ENCODE measurements at places on chromosomes 1 and 21.

- DNase-seq = no peak
Measured at GRCh38 chr1:77639056-77639455, 43.4 kb downstream of the ZZZ3 start.

- DNase-seq = no peak
Measured at GRCh38 chr1:185080422-185080821, 35.1 kb downstream of the RNF2 start.

GRCh38 chr1:225155555-225155954 lies 226.1 kb downstream of the DNAH14 start:
- peak; percentile 1 for DNase-seq

DNA sequence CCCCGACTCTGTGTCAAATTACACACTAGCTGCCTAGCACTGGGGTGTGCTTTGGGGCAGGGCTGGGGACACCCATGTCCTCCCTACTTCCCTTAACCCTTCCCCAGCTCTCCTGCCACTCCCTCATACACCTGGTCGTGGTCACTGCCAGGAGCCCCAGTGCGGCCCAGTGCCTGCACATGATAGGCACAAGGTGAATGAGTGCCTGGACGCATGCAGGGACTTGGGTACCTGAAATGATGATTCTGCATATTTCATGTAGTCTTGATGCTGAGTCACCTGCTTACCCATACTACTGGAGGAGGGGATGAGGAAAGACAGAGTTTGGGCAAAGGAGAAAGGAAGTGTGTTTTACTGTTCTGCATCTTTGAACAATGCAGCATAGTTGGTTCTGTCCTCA lies 1.5 kb upstream of the VANGL2 start:
- no peak for DNase-seq

DNA sequence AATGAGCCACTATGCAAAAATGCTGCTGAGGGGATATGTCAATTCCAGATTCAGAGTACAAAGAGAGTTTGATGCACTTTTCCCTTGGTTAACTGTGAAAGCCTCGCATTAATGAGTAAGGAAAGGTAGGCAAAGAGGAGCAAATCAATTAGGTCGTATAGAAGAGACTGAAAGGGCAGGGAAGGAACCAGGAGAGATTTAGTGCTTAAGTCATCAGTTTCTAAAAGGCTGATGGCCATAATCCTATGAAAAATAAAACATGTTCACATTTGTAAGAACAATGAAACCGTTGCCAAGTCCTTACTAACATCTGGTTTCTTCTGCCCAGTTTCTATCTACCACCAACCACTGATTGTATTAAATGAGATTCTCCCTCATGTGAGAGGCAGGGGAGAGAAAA lies 118.4 kb upstream of the PALMD start:
- DNase-seq = no peak

DNA sequence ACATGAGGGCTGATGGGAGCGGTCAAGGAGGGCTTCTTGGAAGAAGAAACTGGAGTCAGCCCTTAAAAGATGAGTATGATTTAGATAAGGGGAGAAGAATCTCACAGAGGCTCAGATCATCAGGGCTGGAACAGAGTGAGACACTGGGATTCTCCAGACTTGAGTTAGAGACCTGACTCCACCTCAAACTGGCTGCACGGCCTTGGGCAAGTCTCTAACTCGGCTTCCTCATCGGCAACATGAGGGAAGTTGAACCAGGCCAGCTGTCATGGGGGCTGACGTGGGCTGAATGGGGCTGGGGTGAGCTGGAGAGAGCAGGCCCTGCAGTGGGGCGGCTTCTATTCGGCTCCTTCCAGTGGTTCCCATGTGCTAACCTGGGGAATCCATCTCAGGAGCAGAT lies 2.5 kb downstream of the C1QC start:
- no peak for DNase-seq

DNA sequence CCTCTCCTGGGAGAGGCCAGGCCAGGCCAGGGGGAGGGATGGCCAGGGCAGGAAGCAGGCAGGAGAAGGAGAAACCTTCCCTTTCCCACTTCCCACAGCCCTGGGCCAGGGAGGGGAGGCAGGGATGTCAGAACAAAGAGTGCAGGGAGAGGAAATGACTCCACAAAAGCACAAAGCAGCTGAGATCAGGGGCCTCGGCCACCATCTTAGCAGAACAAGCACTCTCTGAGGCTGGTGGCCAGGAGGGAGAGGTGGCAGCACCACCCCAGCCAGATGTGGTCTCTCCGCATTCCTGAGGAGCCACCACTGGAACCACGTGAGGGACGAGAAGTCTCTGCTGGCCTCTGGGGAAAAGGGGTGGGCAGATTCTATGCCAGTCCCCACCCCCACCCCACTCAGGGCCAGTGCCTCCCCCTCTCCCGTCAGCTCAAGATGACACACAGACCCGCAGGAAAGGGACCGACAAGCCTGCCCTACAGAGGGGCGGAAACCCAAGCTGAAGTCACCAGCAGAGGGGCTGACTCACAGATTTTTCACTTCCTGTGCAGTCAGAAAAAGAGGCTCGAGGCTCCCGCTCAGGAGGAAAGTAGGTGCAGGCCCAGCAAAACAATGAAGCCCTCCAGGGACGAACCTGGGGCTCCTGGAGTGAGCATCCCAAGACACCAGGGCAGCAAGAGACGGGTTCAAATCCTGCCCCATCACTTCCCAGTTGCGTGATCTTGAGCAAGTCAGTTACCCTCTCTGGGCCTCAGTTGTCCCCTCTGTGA lies 24.1 kb upstream of the ALDH4A1 start:
- DNase-seq = no peak

- DNase-seq = no peak
Measured at GRCh38 chr1:151611288-151611790, 511 bp upstream of the SNX27 start.

DNA sequence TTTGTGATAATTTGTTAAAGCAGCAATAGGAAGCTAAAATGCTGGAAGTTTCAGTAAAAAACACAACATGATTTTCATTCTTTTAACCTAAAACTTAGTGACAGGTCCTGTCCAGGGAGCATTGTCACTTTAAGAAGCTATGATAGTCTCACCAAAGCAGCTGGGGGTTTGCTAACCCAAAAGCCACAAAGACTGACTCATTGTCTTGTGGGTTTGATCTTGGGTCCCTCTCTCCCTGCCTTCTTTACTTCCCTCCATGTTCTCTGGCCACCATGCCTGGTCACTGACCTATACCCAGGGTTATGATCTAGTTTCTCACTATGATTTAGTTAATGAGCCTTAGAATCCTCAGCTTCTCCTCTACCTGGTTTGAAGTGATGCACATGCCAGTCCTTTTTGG lies 213.5 kb upstream of the PTGFR start:
- no peak for DNase-seq

- DNase-seq = no peak
Measured at GRCh38 chr1:46684670-46685069, 13.0 kb downstream of the TEX38 start.

- no peak for DNase-seq
Measured at GRCh38 chr1:108568589-108568988, 8.7 kb downstream of the EEIG2 start.

DNA sequence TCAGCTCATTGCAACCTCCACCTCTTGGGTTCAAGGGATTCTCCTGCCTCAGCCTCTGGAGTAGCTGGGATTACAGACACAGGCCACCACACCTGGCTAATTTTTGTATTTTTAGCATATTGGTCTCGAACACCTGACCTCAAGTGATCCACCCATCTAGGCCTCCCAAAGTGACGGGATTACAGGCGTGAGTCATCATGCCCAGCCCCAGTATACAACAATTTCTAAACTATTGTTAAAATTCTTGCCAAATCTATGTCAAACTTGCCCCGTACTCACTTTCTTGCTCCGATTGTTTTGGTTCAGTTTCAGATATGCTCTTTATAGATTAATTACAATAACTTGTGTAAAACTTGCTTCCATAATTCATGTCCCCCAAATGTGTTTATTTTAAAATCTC lies 4.1 kb downstream of the RGS18 start:
- DNase-seq = no peak

- DNase-seq = no peak
Measured at GRCh38 chr1:203425663-203425975, 50.0 kb upstream of the PRELP start.
